Right hindlimb (tissue), 1 donor: ENCODE measurements at places on chromosomes 6 and 20.

GRCh38 chr20:1002682-1003561, 811 bp upstream of the RSPO4 start:
- DNase-seq: no peak

DNA sequence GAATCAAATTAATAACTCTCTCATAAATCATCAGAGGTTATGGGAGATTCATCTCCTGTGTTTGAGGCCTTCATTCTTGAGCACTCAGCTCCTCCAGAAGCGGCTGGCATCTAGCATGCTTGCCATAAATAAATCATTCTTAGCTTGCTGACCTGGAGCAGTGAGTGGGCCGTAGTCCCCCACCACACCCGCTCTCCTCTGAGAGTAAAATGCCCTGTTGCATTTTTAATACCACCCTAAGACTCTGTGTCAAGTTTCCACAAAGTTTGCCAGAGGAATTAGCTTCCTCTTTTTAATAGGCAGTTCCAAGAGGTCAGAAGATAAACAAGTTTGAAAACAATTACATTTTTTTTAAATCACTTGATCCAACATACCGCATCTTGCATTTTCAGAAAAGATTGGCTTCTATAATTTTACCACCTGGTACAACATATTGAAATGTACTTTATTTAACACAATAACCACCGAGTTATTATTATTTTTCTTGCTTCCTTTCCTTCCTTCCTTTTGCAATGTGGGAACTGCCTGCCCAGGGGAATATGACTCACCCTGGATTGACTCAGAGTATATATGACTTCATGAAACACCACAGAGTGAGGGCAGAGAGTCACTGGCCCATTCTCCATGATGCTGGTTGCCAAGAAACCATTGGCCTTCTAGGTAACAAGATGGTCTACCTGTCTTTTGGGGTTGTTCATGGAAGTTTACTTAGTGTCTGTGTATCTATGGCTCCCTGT, 29.4 kb upstream of the CLIC5 start:
- DNase-seq: peak; percentile 29

GRCh38 chr6:165568326-165568725, 94.7 kb downstream of the PDE10A start:
- DNase-seq: no peak

DNA sequence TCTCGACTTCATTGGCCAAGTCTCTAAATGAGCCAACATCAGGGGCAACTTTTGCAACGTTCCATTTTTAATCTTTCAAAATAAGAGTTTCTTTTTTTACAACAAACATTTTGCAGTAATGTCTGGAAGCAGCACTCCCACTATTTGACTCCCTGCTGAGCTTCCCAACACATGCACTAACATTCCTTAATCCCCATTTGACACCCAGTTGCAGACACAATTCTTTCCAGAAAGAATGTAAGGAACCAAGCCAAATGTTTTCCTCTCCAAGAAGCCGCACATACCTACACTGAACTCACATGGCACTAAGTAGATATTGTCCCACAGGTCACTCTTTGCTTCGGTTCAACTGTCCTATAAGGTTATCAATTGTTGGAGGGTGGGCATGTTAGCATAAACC, 165.6 kb downstream of the GRM1 start:
- DNase-seq: no peak

- DNase-seq: no peak
Measured at GRCh38 chr20:62805155-62805710, 598 bp downstream of the OGFR start.

DNA sequence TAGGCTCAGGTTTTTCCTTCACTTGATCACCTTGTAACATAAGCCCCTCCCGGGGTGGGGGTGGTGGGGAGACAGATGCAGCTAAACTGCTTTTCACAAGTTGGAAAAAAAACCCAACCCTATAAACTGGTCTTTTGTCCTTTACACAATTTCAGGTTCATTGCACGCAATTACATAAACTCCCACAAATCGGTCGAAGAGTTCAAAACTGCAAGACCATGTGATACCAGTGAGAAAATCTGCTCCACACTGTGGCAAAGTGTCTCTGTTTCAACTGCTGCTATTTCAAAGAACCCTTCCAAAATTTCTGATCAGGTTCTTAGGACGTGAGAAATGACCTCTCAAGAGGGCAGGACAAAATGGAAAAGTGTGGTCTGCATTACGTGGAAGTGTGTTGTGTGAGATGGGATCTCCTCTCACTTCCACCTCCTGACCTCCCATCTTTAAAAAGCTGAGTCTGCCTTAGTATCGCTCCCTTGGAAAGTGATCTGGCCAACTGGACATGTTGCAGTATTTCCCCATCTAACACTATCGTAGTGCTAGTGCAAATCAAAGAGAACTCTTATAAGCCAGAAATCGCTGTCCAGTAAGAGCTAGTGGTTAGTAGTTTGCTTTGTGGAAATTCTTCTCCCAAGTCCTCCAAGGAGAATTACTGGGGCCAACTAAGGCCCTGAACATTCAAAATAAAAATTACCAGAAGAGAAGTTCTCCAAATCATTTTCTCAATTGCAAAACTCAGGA, 60.1 kb downstream of the PRND start:
- no peak for DNase-seq

- DNase-seq: no peak
Measured at GRCh38 chr6:83590416-83590815, 78.1 kb downstream of the PRSS35 start.

- DNase-seq: no peak
Measured at GRCh38 chr6:35894776-35895175, 26.1 kb downstream of the SRPK1 start.

DNA sequence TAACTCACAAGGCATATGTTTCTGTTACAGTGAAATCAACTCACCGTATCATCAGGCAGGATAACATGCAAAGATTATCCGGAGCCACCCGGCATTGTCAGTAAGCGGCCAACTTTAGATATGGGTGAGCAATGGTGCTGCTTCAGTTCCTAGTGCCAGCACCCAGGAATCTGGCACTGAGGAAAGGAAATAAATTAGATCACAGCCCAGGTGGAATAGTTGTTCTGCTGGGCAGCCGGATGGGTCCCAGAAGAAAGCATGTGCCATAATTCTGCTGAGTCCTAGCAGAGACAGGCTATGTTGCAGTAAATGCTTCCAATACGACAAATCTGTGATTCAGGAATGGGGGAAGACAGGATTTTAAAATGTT, 183.6 kb upstream of the SPTLC3 start:
- peak; percentile 48 for DNase-seq

- peak; percentile 91 for DNase-seq
Measured at GRCh38 chr6:27867051-27867944, 44.9 kb downstream of the OR2B2 start.

GRCh38 chr6:37512400-37513011, 12.8 kb upstream of the CCDC167 start:
- no peak for DNase-seq

DNA sequence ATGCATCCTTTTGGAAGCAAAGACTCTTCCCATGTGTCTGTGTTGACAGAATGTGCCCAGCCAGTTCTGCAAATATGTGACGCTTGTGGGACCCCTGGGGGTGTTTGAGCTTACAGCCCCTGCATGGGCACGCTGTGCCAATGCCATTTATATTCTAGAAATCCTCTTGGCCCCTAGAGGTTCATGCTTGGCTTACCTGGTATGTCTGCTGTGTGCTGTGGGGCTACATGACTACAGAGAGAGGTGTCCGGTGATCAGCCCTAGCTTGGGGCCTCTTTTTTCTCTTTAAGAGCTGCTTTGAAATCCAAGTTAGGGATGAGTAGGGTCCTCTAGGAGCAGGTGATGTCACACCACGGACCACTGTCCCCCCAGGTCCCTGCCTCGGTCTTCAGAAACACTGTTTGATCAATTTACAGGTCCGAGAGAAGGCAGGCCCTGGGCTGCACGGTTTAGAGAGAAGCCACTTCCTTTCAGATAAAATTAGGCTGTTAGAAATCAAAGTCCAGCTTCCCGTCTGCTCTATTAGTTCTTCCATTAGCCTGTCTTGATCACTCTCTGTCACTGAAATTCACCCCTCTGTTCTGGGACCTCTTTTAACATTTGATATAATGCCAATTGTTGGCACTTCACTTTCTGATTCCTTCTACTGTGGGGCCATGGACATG, 26.5 kb downstream of the BCAS4 start:
- no peak for DNase-seq

DNA sequence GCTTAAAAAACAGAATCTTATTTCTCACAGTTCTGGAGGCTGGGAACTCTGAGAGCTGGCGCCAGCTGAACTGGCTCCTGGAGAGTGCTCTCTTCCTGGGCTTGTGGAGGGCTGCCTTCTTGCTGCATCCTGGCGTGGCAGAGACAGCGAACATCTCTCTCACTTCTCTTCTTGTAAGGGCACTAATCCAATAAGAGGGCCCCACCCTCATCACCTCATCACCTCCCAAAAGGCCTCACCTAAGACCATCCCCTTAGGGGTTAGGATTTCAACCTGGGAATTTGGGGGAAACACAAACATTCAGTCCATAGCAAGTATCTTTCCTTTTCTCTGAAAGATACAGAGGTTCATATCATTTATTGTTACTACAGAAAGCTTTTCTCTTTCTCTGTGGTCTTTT, 23.9 kb downstream of the PNLDC1 start:
- DNase-seq: no peak
